ENCODE measurements at places on chromosomes 16 and 17.
A peak's percentile ranks its signal among the peaks of the same experiment; 100 is the strongest.

DNA sequence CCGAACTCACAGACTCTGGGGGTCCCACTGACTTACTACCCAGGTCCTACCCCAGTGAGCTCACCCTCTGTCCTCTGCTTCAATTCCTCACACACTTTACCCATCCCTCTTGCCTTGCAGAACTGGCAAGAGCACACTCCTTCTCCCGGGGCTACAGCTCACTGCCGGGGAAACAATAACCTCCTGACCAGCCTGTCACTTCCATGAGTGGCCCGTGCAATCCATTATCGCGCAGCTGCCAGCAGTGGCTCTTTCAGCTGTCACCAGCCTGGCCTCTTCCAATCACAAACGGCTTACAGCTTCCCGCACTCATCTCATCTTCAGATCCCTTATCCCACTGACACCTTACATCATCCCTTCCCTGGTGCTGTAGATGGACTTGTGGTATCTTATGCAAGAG lies 79.5 kb downstream of the CPPED1 start:
- DNase-seq: no peak

- DNase-seq: peak; percentile 41
Observed at GRCh38 chr17:309361-309888, 43.2 kb downstream of the RPH3AL start.

- peak; percentile 7 for DNase-seq
Observed at GRCh38 chr17:60468371-60468770, 46.1 kb downstream of the CHCT1 start.

GRCh38 chr16:21224800-21225199 lies 8.7 kb upstream of the ANKS4B start:
- DNase-seq: no peak

- DNase-seq: no peak
Observed at GRCh38 chr17:72518753-72519597, 398.2 kb downstream of the SOX9 start.

All from fibroblast of skin of right quadriceps (primary cell).